ENCODE measurements at places on chromosomes 1 and 21.

DNA sequence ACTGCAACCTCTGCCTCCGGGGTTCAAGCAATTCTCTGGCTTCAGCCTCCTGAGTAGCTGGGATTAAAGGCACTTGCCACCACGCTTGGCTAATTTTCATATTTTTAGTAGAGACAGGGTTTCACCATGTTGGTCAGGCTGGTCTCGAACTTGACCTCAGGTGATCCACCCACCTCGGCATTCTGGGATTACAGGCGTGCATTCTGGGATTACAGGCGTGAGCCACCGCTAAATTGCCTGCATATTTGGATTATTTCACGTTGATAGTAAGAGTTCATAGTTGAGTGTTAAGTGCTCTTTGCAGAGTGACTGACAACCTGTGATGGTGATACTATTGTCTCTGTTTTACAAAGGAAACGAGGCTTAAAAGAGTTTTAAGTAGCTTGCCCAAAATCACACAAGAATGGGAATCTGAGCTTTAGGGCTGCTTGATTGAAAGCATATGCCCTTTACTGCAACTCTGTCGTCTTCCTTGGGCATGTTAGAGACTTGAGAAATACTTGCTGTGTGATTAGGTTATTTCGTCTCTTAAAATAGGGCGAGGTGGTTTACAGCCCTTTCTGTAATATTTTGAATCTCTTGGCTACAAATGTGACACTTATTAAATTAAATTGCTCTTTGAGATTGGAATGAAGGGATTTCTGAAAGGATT is 12.4 kb downstream of the CDC42 start:
- DNase-seq: no peak

GRCh38 chr1:83701355-83701754 is 297.6 kb downstream of the TTLL7 start:
- DNase-seq: no peak

- peak; percentile 20 for DNase-seq
Observed at GRCh38 chr1:163071405-163072255, 2.5 kb downstream of the RGS4 start.

GRCh38 chr1:25765923-25766589 is 33.9 kb upstream of the SELENON start:
- DNase-seq: no peak

GRCh38 chr1:244212797-244213475 is 161.9 kb downstream of the ZBTB18 start:
- DNase-seq: no peak

GRCh38 chr1:243568793-243569192 is 281.2 kb downstream of the AKT3 start:
- no peak for DNase-seq

GRCh38 chr1:53535846-53536245 is 76.6 kb downstream of the DMRTB1 start:
- DNase-seq: no peak

- DNase-seq: no peak
Observed at GRCh38 chr1:171807556-171807955, 26.1 kb downstream of the METTL13 start.

DNA sequence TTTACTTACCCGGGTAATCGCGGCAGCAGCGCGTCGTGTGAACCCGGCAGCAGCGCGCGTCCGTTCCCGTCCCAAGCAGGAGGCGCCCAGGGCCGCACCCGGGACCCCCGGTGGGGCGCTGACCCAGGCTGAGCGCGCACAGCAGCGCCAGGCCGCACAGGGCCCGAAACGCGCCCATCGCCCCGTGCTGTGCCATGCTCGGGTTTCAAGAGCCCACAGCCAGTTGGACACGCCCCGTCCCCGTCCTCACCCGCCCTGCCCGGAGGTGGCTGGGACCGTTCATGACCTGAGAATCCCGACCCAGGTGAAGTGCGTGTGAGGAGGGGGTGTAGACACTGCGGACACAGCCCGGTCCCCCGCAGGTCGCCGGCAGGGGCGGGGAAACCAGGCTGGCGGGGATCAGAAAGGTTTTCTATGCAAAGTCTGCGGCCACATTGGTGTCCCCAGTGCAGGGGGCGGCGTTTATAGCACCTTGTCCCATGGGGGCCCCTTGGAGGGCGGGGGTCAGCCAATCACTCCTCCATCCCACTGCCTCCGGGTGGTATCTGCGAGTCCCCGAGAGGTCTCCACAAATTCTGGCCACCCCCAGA is at the start of gene TNFRSF18:
TNFRSF18 (minus strand) TSS at position 217 of the 590 bp plus-strand sequence; CDS start at position 196, 21 bp downstream.
- DNase-seq: peak; percentile 55

GRCh38 chr1:153343811-153344717 is 4.6 kb downstream of the PGLYRP4 start:
- no peak for DNase-seq

All from CD4-positive, alpha-beta T cell (primary cell).